HFF-Myc (cell line): ENCODE measurements at places on chromosomes 5 and 9.
A peak's percentile ranks its signal among the peaks of the same experiment; 100 is the strongest.

DNA sequence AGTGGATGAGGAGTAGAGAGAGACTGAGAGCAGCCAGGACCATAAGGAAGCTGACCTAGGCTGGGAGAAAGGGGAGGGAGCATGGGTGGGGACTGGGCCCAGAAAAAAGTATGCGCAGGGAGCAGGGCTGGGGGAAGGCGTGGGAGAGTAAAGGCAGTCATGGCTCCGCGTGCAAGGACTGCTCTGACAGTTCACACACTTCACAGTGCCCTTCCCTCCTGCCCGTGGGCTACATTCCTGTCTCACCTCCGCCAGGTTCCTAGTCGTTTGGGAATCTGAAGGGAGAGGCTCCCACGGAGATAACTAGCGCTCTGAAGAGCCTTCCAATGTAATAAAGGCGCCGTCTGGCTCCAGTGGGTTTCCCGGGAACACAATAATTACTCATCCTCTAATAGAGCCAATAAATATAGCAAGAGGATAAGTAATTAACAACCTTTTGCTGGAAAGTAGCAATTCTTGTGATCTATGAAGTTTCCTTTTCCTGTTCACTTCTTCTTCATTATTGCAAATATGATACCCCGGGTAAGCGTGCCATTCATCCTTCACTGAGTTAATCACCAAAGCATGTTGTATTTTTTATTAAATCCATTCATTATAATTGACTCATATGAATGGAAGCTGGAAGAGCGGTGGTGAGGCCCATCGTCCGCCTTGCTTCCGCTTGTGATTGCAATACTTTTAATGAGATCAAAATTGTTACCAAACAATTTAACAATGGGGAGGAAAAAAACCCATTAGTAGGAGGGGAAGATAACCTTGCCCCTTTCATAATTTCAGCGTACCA, 39.3 kb downstream of the TTLL11 start:
- no peak for DNase-seq

DNA sequence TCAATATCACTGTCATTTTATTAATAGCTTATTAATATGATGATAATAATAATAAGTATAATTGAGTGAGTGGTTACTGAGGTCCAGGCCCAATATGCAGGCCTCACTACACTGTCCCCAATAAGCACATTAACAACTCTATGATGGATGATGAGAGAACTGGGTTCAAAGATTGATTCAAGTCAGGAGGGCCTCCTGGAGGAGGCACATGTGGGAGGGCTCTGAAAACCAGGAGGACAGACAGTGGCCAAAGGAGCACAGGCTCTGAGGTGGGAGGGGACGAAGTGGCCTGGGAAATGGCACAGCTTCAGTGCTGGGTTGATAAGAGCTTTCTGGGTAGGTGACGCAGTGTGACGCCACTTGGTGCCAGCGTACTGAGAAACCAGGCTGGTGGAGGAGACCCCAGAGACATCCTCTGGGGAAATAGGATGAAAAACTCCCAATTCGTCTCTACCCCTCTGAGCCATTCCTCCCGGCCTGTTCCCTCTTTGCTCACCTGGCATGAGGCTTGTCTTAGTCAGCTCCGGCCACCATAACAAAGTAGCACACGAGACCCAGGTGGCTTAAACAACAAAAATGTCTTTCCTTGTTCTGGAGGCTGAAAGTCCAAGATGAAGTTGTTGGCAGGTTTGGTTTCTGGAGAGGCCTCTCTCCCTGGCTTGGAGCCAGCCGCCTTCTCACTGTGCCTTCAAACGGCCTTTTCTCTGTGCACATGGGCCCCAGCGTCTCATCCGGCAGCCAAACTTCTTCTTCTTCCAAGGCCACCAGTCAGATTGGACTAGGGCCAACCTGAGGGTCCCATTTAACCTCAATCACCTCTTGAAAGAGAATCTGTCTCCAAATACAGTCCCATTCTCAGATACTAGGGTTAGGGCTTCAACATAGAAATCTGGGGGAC, 31.6 kb downstream of the NTNG2 start:
- DNase-seq: no peak

DNA sequence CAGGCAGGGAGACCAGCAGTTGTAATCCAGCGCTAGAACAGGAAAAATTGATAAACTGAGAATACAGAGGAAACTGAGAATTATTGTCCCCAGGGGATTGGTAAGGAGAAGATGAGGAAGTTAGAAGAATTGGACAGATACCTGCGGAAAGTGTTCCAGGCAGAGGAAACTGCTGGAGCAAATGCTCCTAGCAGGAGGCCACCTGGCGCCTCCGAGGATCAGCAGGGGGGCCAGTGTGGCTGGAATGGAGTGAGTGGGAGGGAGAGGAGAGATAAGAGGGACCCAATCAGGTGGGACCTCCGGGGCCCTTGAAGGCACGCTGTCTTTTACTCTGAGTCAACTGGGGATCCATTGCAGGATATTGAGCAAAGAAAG, 695 bp upstream of the ANXA6 start:
- no peak for DNase-seq

DNA sequence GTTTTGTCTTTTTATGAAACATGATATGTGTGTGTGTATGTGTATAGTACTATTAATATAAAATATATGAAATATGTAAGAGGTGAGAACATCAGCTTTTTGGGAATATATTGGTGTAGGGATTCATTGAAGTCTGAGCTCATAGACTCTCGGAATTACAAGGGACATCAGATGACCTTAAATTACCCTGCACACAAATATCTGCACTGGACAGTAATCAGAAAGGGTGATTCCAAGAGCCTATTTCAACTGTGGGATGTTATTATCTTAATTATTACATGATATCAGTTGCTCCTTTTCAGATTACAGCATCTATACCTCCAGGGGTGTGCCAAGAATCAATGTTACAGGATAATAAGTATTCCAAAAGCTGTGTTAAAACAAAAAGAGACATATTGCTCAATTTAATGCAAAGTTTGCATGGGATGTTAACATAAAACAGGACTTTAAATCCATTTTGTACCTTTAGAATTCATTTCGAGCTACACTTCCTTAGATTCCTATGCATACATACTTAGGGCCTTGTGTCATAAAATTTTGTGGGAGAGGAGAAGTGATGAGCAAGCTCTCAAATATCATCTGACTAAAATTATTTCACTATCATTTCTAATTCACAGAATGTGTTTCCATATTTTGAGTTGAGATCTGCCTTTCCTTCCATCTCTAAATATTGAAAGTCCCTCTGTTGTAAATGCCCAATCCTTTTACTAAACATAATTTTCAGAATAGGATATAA, 365.2 kb downstream of the BRINP1 start:
- DNase-seq: no peak

GRCh38 chr5:95760273-95761191, 29.4 kb downstream of the RHOBTB3 start:
- peak; percentile 66 for DNase-seq

DNA sequence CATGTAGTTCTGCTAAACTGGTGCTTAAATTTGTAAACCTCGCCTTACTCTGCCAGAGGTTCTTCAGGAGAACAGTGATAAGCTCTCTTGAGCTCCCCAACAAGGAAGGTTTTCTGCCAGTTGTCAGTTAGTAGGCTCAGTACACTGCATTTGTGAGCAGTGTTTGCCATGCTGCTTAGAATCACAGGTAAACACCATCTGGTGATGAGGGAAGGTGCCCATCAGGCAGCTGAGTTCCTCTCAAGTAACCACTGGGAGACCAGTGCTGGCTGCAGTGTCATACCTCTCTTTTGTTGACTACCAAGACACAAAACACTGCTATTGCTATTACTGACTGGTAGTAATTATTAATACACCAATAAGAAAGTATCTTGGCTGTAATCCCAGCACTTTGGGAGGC, 186.2 kb upstream of the OTULINL start:
- no peak for DNase-seq

DNA sequence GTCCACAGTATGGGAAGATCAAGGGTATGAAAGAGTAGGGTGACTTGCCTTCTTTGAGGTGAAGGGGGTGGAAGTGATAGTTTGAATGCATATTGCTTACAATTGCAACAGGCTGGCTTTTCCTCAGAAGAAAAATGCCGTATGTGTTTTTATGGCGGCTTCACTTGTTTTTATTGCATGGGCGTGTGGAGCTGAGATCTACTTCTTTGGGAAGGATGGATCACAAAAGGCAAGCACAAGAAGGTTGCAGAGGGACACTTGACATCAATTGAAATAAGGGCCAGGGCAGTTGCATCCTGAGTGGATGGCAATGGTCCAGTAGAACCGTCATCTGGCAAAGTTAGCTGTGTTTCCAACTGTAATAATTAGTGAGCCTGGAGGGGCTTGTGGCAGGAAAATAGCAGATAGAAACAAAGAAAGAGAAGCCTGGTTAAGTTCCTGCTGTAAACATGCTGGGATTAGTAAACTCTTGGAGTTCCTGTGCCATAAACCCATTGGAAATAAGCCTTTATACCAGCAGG, 138.4 kb downstream of the NTRK2 start:
- no peak for DNase-seq

GRCh38 chr9:91193658-91194391, 167.9 kb downstream of the AUH start:
- DNase-seq: no peak

GRCh38 chr5:95379133-95379532, 12.0 kb upstream of the FAM81B start:
- no peak for DNase-seq

GRCh38 chr9:115114546-115114945, 3.4 kb downstream of the TNC start:
- DNase-seq: no peak

DNA sequence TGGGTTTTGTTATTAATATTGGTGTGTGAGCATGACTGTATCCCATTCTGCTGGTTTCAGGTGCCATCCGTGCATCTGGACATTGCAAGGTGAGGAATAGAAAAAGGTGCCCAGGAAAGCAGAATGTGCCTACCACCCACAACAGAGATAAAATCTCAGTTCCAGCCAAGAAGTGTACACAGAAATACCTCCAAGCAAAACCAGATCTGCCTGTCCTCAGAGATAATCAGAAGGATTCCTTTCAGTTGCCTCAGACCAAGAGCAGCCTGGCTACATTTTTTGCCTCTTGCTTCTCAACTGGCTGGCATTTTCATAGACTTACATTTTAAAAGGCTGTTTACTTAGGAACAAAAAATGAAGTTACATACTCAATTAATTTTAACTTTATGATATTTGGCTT, 12.1 kb upstream of the ABLIM3 start:
- no peak for DNase-seq

- DNase-seq: no peak
These were observed 39.8 kb downstream of the MAMDC2 start for GRCh38 chr9:70083429-70083828.

DNA sequence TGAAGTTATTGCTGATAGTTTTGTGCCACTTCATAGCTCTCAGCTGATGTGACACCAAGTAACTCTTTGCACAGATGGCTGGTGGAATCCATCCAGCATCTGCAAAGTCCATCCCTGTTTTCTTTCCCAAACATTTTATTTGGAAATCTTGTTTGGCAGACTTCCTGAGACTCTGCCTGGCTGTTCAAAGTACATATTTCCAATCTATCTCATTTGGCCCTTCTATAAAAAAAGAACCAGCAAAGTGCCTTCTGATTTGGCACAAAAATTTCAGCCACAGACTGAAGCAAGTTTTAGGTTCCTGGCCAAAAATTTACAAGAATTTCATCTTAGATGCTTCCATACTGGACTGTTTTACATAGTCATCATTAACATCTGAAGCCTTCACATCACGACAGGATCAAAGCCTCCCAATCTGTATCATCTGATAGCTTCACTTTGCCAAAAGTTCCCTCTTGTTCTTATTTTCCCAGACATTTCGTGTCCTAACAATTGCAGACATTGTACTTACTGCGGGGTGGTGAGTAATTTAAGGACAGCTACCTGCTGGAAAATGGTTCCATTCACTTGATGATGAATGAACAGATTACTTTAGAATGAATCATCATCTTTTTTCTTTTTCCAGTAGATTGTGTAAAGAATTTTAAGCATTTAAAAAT, 377.3 kb downstream of the KIAA0825 start:
- no peak for DNase-seq

GRCh38 chr9:121095057-121095456, 20.3 kb downstream of the CNTRL start:
- no peak for DNase-seq

GRCh38 chr9:88007291-88007650, 32.9 kb upstream of the CDK20 start:
- DNase-seq: no peak

- DNase-seq: no peak
These were observed 60.2 kb upstream of the HRH2 start for GRCh38 chr5:175597718-175598117.

GRCh38 chr9:134648701-134649530, 7.3 kb downstream of the COL5A1 start:
- no peak for DNase-seq

DNA sequence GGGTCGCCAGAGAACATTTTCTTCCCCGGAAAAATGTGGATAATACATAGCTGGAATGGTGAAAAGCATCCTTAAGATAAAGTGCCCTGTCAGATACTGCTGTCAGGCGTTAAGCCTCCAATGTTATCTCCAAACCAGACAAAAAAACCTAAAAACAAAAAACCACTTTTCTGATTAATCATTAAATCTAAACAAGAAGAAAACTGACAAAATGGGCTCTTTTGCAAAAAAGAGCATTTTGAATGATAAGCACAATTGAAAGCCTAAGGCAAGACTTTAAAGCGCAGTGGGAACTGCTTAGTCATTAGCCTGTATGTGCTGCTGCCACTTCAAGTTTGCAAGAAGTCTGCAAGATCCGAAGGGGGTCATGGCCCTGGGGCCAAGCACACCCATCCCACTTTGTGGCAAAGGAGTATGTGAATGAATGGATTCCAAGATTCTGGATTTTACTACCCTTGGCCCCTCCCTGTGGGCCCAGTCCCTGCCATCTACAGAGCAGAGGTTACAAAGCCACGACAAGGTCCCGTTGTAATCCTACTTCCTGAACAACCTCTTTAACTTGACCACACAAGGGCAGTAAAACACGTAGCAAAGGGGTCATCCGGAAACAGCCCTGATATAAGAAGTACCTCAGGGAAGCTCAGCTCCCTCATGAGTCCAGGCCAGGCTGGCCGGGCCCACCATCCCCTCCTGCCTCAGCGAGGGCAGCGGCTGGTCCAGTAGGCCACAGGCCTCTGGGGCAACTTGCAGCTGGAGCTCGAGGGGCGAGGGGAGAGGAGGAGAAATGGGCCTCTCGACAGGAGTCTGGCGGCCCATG, 29.7 kb downstream of the SHB start:
- DNase-seq: no peak

DNA sequence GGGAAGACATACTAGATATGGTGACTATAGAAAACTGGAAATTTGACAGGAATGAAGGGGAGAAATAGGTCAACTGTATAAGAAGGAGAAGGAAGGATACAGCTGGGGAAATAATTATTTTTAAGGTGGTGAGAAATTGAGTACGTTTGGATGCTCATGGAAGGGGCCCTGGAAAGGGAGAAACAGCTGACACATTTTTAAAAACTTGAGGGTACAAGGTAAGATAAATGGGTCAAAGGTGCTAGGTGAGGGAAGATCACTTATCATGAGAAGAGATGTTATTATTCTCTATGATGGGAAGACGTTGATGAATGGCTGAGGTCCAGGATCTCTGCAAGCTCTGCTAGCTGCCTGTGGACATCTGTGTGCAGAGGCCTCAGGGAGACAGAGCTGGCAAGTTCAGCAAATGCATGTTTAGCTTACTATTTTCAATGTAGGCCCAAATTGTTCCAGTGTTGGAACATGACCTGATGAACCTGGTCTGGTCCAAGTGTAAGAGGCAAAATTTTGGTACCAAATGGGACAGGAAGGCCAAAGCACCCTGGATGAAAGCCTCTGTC, 181.7 kb downstream of the MTRR start:
- no peak for DNase-seq
